ENCODE measurements at places on chromosomes 7 and 10.
A peak's percentile ranks its signal among the peaks of the same experiment; 100 is the strongest.

- no peak for DNase-seq
Measured at GRCh38 chr10:89845541-89846280, 144.3 kb downstream of the KIF20B start.

GRCh38 chr7:91240376-91240941 is 23.8 kb upstream of the FZD1 start:
- peak; percentile 23 for DNase-seq

GRCh38 chr10:306007-306674 is 170.9 kb downstream of the ZMYND11 start:
- DNase-seq, result no peak

DNA sequence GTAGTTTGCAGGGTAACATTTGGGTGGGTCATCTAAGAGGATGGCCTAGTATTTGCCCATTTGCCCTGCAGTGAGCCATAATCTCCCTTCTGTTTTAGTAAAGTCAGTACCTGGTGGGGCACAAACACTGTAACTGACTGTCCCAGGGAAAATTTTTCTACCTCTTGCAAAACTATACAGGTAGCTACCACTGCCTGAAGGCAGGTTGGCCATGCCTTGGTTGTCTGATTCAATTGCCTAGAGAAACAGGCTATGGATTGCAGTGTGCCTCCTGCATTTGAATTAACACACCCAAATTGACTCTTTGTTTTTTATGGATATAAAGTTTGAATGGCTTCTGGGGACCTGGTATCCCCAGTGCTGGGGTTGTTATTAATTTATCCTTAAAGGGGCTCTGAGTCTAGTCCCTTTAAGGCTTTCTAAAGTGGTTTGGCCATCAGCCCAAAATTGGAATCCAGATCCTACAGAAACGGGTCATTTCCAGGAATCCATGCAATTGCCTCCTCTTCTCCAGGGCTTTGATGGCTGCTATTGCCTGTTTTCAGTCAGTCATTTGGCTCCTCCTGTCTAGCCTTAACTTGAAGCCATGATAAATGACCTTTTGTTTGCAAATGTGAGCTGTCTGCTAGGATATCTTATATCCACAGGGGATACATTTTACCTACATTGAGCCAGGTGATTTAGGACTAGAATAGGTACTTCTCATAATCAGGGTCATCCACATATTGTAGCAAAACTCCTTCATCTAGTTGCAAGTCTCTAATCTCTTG is 89.1 kb downstream of the STRA8 start:
- no peak for DNase-seq

All from eye (tissue), 1 donor.